AG10803 (cell line): ENCODE measurements at places on chromosomes 12 and 14.

DNA sequence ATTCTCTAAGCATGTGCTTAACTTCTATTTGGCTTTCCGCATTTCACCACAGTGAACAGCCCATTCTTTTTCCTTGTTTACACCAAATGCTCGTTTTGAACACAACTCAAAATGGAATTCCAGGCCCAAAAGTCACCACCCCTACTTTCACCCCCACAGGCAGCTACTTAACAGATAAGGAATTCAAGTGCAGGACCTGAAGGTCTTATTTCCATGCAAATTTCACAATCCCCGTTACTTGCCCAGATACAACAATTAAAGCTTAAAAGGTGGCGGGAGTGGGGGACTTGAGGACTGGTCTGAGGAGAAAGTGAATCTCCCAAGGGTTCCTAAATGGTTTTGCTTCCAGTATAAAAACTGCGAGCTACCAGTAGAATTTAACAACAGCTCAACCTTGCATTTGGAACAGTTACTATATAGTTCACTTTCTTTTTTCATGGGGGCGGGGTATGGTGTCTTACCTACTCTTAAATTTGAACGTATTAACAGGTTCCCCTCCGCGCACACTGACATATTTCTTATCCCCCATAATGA, 3.7 kb downstream of the USP44 start:
- peak; percentile 67 for DNase-seq

- DNase-seq: no peak
Observed at GRCh38 chr12:28294300-28294699, 104.0 kb downstream of the CCDC91 start.

DNA sequence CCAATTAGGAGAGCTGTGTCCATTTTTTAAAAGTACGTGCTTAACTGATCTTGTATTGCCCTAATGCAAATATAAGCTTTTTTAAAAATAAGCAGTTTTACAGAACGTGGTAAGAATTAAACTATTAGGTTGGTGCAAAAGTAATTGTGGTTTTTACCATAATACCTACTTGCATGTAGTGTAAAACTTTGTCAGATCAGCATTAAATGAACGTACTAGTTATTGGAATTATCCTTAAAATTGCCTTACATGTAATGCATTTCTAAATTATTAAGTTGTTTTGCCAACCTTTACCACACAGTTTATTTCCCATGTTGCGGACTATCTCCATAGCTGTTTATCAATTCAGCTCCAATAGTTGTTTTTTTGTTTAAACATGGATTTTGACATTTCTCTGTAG, 10.9 kb downstream of the CAND1 start:
- DNase-seq: no peak

DNA sequence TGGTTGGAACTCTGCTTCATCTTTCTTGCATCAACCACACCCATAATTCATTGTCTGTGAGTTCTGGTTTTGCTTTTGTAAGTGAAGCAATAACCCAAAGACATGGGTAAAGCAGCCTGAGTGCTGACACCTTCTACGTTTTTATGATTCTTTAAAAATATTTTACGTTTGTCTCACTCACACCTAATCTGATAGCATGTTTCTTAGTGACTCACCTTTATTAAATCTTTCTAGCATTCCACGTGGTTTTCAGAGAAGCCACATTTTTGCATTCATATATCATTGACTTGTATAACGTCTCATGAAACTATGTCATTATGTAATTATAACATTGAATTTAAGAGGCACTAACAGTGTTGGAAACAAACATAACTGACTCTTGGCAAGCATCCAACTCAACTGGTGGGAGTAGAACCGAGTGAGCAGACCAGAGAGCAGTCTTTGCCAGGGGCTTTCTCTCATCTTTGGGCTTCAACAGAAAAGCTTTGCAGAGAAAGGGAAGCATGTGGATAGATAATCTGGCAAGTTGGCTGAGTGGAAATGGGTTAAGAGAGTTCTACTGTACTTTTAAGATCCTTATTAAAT, 118.8 kb downstream of the TPH2 start:
- DNase-seq: no peak

GRCh38 chr14:52069307-52070050, 620 bp upstream of the NID2 start:
- peak; percentile 60 for DNase-seq

- no peak for DNase-seq
Observed at GRCh38 chr12:112711026-112711425, 80.5 kb upstream of the RPH3A start.

DNA sequence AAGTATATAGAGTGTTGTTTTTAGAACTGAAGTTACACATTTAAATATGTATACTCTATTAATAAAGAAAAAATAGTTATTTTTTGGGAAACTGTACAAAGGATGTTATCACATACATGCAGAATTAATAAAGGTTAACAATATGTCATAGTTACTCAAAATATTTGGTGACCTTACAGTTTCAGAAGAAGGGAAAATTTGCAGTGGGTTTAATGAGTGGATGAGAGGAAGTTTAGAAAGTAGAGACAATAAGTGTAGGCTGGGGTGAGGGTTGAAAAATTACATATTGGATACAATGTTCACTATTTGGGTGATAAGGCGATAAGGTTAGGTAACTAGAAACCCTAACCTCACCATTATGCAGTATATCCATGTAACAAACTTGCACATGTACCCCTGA, 13.5 kb downstream of the WNK1 start:
- no peak for DNase-seq

DNA sequence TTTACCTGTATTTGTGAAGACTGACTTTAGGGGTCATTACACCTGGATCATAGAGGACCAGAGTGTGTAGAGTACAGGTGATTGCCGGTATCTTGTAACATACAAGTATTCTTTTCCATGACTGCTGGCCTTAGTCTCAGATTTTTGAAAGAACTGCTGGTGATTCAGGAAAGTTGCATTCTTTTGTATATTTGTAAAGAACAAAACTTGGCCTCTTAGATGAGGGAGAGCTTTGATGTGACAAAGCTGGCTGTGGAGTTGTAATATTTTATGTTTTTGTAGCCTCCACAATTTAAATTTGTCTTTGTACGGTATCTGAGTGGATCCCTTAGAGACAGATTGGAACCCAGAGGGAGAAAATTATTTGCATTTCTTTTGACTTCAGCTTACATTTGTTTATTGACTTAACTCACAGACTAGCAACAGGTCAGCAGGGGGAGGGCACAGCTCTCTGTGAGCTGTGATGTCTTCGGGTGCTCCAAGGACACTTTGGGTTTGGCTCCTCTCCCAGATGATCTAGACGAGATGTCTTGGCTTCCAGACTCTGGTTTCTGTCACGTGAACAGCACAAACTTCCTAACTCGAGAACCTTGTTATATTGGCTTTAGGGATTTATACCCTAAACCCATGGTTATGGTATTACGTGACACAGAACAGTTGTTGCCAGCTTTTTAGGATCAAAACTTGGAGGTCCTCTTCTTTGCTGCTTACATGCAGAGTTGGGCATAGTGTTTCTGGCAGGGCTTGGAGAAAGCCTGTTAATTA, 65.9 kb downstream of the DAAM1 start:
- peak; percentile 98 for DNase-seq

DNA sequence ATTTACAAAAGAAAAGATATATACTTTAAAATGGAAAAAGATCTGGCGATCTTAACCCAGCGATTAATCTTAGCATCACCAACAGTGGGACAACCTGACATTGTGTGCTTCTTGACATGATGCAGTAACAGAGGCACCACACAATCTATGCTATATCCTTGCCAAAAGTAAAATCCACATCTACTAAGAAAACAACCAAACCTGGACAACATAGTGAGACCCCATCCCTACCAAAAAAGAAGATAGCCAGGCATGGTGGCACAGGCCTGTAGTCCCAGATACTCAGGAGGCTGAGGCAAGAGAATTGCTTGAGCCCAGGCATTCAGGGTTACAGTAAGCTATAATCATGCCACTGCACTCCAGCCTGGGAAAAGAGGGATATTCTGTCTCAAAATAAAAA, 50.5 kb downstream of the SINHCAF start:
- DNase-seq: no peak

GRCh38 chr12:41512497-41512896, 324.4 kb downstream of the PDZRN4 start:
- no peak for DNase-seq

GRCh38 chr14:69910871-69911270, 31.7 kb downstream of the SMOC1 start:
- no peak for DNase-seq

GRCh38 chr14:104103446-104104075, 18.1 kb downstream of the ASPG start:
- no peak for DNase-seq

DNA sequence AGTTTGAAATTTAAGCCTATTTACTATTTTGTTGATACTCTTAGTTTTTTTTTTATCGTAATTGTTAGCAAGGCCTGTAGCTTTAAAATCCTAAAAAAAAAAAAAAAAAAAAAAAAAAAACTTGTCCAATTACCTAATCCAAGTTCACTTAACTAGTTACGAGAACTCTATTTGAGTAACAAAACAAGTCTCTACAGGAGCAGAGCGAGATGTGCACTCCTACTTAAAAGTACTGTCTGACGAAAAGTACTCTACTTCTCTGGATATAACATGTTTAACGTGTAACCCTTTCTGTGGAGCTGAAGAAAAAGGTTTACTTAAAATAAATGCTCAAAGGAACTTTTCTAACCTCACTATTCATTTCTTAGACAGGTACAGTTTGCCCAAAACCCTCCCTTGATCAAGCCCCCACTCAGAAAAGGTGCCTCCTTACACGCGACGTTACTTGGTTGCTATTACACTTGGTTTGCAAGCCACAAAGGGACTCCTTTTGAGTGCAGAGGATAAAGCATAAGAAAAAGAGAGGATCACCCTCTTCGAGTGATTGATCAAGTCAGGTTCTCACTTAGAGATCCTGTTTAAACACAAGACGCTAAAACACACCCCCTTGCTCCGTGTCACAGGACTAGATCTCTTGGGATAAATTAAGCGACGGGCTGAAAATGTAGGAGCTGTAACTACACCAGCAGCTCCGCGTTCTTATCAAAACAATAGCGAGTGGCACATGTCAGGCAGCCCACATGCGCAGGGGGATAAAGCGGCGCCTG, 2.2 kb downstream of the BAZ1A start:
- peak; percentile 55 for DNase-seq

DNA sequence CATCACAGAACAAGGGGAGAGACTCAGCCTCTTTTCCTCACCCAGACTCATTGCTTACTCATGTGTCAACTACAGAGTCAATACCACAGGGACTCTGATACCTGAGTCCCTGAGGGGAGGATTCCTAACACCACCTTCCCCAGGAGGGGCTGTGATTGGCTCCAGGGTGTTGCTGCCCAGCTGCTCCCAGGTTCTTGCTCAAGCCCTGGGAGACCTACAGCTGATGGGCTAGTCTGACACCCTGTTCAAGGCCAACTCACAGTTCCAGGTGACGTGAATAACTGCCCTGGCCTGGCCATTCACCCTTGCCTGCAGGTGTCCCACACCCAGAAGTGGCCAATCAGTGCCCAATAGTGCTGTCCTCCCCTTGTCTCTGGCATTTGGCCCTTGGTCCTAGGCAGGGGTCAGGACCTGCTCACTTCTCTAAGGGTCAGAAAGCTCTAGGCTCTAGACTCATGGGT, 8.6 kb downstream of the SPRYD4 start:
- no peak for DNase-seq

GRCh38 chr12:56488041-56488955, at the start of gene GLS2:
TSS of gene GLS2 (minus strand) at chr12:56488161. CDS start at chr12:56488118, 43 bp downstream.
- peak; percentile 70 for DNase-seq

GRCh38 chr12:46523863-46524770, 151.5 kb upstream of the SLC38A2 start:
- DNase-seq: peak; percentile 91

- no peak for DNase-seq
Observed at GRCh38 chr14:105241641-105242040, 6.7 kb upstream of the BTBD6 start.

GRCh38 chr12:7434670-7435069, 9.3 kb downstream of the CD163L1 start:
- no peak for DNase-seq

- no peak for DNase-seq
Observed at GRCh38 chr12:40149673-40150260, 43.9 kb upstream of the SLC2A13 start.

- DNase-seq: no peak
Observed at GRCh38 chr14:103033681-103034096, 23.7 kb downstream of the CDC42BPB start.

DNA sequence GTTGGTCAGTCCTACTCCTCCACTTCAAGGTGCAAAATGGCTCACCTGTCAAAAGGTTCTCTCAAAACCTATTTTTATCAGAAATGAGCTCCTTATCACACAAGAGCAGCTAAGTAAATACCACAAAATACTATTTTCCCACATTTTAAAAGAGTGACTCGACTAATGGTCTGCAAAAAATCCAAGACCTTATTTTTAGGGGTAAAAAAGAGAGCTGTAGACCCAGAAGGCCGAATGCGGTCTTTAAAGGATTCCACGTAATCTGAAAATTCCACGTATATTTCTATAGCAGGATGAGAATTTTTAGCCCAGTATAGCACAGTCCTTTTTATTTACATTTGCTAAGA, 3.8 kb downstream of the C14orf93 start:
- no peak for DNase-seq

DNA sequence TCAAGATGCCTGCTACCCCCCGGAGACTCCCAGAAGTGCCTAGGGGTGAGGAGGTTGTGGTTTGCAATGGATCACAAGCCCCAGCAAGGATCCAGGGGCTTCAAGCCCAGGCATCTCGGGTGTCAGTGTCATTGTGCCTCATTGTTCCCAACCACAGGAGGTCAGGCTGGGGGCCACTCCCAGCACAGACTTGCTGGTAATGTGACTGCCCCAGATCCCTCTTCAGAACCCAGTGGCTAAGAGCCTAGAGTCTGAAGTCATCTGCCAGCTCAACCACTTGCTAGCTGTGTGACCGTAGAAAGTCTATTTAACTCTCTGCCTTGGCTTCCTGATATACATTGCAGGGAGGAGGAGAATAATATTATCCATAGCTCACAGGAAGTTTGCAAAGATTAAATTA, 7.7 kb upstream of the ASB2 start:
- DNase-seq: peak; percentile 47

DNA sequence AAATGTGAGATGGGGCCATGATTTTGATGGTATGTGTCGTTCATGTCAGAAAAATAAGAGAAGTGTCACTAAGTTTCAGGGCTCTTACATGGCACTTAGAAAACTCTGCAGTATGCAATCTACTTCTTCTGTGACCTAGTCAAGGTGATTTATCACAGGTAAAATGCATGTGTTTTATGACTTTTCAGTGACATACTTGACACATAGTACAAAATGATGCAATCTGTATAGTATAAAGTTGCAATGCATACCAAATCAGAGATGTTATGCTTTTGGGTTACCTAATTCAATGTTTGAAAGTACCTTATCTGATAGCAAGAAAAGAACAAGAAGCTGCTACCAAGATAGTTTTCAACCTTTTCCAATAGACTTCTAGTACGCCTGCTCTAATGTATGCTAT, 21.9 kb upstream of the ARHGAP5 start:
- no peak for DNase-seq

DNA sequence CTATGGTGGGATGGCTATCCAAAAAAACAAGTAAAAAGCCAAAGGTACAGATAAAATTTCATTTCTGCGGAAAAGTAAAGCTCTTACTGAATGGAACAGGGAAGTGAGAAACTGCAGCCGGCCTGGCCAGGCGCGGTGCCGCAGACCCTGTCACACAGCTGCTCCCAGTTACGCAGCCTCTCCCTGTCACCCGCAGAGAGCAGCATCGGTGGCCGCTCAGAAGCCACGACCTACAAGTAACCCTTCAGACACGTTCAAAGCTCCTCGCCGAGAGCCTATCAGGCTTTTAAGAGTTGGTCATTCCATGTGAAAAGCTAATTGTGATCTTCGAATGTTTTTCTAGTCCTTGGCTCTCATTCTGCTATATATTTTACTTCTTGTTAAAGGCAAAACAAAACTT, 11.0 kb upstream of the ANKLE2 start:
- no peak for DNase-seq
